ENCODE measurements at places on chromosomes 7 and 10.

DNA sequence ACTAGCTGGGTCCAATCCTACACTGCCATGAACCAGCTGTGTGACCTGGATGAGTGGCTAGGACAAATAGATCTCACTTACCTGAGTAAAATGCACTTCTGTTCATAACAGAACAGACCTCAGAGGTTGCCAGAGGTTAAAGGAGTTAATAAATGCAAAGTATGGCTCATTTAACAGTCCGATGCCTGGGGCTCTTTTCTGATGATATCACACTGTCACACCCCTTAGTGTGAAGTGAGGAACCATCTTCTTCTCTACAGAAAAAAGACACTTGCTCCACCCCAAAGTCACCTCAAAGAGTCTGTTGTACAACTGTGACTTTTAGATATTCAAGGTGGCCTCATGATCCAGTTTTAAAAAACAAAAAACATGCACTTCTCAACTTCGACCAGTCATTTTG is 21.5 kb upstream of the TARP start:
- DNase-seq: no peak

GRCh38 chr10:116300542-116300941 is 23.7 kb upstream of the CCDC172 start:
- no peak for DNase-seq

GRCh38 chr7:70612811-70613210 is 519.1 kb upstream of the GALNT17 start:
- DNase-seq: no peak

GRCh38 chr10:91602868-91603568 is 29.9 kb downstream of the PPP1R3C start:
- DNase-seq: no peak

- no peak for DNase-seq
These were observed 59.4 kb upstream of the FRMD4A start for GRCh38 chr10:14389981-14390590.

DNA sequence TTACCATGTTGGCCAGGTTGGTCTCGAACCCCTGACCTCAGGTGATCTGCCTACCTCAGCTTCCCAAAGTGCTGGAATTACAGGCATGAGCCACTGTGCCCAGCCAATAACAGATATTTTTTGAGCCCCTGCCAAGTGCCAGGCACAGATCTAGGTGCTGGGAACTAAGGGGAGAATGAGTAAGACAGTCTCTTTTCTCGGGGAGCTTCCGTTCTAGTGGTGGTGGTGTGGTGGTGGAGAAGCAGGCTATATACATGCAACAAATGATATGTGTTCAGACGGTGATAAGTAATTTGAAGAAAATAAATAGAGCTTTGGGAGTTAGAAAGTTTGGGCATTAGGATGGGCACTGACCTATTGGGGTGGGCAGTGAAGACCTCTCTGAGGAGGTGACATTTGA is 76.7 kb upstream of the VKORC1L1 start:
- no peak for DNase-seq

Measured in hippocampal formation (tissue), 2 donors.